ENCODE measurements at places on chromosomes 1 and 21.

- DNase-seq: no peak
Measured at GRCh38 chr1:172609528-172609927, 49.4 kb upstream of the FASLG start.

- DNase-seq: no peak
Measured at GRCh38 chr1:221411283-221411682, 330.6 kb downstream of the DUSP10 start.

- DNase-seq: no peak
Measured at GRCh38 chr1:36773827-36774541, 260.3 kb downstream of the GRIK3 start.

DNA sequence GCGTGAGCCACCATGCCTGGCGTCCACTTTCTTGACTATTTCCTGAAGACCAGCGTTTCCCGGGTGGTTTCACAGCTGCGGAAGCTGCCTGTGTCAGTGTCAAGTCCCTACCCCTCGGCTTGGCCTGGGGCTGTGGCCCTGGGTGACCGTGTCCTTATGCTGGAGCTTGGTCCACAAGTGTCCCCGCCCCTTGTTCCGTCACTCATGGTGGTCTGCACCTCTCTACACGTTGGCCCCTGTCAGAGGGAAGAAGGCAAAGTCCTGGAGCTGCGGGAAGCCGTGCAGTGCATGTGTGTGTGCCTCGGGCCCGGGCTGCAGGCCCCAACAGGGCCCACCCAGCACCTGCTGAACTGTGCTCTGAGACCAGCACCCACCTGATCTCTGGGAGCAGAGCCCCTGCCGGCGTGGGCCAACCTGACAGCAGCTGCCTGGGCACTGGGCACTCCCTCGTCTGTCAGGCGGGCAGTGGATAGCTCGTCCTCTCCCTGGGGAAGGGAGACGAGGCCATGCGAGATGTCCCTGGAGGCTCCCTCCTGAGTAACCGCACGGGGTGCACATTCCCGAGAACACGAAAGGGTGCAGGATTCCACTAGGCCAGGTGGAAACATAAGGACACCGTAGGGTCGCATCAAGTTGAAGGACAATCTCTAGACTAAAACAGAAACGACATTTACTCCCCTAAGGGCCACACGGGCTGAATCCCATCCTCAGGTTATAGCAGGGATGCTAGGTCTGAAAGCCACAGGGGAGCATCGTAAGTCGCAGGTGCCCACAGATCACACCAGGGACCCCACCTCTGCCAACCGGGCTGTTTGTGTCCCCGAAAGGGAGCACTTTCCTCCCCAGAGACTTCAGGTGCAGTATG lies 2.4 kb upstream of the C1orf159 start:
- DNase-seq: no peak

DNA sequence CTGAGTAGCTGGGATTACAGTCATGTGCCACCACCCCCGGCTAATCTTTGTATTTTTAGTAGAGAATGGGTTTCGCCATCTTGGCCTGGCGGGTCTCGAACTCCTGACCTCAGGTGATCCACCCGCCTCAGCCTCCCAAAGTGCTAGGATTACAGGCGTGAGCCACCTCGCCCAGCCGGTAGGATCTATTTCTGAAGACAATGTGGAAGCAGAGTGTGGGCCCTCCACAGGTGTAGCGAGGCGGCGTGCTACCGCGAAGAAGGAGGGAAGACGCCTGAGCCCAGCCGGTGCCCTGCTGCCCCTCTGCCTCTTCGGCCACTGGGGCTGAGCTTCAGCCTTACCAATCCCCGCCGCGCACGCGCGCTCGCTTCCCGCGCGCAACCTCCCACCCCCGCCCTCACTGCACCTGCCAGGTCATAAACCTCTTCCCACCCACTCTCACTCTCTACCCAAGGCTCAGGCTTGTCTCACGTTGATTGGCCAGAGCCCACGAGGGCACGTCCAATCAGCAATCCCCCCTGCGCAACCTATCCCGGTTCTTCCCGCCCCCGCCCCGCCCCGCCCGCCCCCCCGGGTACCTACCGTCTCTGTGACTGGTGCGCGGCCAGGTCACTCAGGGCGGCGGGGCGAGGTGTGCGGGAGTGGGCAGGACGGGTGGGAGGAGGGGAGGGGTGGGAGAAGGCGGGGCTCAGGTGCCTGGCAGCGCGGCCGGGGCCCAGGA lies 409 bp upstream of the HOOK1 start:
- peak; percentile 92 for DNase-seq

- peak; percentile 76 for DNase-seq
Measured at GRCh38 chr1:206479183-206480125, 9.2 kb downstream of the IKBKE start.

DNA sequence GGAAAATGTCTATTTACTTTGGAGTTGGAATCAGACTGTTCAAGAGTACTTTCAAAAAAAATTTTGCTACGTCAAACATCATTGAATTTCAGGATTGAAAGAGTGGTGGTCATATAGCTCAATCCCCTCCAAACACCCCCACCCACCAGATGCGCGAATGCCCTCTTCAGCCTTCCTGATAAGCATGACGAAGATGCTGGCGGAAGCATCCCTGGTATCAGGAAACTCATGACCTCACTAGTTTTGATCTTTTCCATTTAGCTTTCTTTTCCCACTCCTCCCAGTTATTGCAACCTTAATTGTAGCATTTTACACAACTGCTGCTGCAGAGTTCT lies 104.4 kb downstream of the LEPR start:
- no peak for DNase-seq

- DNase-seq: no peak
Measured at GRCh38 chr21:33781121-33781520, 134.5 kb downstream of the ATP5PO start.

DNA sequence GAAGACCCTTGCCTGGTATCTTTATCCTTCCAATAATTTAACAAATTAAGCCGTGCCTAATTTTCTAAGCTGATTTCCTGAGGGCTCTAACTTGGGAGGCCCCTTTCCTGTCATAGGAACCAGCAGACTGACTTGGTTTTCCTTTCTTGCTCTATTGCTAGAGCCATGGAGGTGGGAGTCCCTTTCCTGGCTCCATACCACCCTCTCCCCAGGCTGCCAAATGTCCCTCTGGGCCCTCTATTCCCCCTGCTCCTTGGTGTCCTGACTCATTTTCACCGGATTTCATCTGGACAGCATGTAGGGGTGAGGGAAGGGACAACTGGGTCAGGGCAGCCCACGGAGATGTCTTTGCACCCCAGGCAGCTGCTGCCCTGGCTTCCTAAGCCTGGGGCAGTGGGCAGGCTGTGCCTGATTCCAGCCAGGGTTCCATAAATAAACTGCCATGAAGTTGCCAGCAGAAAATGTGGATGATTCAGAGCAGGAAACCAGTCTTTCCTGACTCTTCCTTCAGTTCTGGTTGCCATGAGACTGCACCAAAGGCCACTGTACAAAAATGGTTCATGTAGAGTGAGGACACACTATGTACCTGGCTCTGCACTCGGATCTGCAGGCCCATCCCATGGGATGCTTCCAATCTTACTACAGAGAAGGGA lies 38.0 kb upstream of the SERBP1 start:
- no peak for DNase-seq

DNA sequence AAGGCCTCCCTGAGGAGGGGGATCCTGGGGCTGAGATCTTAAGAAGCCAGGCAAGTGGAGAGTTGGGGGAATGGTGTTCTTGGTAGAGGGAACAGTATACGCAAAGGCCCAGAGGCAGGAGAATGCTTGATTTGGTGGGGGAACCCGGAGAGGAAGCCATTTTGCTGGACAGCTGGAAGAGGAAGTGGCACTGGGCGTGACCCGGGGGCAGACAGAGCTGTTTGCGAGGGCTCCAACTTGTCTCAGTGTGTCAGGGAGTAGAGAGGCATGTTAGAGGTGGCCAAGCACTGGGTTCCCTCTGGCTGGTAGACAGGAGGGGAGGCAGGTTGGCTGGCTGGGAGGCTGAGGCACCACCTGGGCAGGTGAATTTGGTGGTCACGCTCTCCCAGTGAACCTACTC lies 96.3 kb upstream of the ACTL8 start:
- no peak for DNase-seq

DNA sequence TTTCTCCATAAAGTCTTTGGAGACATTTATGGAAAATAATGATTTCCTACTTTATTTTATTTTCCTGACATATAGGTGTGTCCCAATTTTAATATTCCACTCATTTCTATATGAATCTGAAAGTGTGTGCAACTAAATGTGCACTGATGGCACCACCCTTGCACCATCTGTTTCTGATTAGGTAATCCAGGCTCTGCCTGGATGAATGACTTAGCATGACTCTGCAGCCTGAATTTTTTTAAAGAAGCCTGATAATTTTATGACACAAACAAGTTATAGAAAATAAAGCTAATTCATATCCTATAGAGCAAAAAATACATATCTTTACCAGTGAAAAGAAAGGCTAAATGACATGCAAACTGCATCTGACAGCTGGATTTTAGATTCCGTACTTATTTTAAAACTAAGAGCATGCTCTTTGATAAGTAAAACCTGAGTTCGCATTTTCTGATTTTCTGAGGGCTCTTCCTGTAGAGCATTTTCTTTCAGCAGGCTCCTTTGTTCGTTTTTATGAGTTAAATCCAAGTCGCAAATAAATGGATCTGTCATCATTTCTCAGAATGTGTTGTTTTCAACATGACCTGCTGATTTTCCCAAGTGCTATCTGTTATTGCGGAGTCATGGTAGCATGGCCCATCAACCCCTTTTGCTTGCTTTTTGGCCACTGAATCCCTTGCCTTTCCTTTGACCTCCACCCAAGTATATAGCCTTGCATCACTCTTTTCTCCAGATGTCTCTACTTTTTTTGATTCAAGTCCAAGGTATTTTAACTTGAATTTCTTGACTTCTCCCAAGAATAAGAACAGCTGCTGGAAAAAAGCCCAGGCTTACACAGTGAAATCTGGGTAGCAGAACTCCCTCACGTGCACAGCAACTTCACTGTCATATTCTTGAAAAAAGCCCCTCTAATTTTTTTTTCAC lies 52.8 kb upstream of the LYPLAL1 start:
- no peak for DNase-seq

DNA sequence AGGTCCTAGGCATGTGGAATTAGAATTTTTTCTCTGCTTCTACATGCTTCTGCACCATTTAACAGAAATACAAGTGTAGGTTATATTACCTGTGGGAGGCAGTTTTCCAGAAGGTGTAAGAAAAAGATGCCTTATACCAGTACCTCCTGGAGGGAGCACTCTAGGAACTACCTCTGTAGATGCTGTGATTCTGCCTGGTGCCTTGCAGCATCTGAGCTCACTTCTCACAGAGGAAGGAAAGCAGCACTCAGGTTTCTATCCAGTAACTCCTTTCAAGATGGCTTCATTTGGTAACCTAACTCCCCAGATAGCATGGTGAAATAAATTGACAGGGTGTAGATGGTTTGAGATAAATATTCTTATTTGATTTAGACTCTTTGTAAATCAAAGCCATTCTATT lies 50.3 kb downstream of the GIPC2 start:
- DNase-seq: no peak

DNA sequence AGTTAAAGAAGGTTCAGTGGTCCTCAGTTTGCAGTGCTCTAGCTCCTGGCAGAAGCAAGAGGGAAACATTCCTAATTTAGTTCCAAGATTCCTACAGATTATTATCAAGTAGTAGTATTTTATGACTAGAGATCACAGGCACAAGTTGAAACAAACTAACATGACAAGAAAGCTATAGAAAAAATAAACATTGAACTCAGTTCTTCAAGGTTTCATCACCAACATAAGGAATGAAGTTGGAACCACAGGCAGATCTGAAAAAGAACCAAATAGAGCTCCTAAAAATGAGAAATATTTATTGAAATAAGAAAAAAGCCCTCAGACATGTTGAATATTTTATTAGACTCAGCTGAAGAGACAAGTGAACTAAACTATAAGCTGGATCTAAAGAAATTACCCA lies 40.6 kb downstream of the PDC start:
- DNase-seq: no peak

DNA sequence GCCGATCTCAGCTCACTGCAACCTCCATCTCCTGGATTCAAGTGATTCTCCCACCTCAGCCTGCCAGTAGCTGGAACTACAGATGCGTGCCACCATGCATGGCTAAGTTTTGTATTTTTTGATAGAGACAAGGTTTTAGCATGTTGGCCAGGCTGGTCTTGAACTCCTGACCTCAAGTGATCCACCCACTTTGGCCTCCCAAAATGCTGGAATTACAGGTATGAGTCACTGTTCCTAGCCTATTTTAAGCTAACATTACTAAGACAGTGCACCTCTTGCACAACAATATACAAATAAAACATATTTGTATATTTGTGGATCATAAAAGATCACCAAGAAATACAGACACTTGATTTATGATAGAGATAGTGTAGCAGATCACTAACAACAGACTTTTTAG lies 139.1 kb downstream of the DUSP10 start:
- no peak for DNase-seq

DNA sequence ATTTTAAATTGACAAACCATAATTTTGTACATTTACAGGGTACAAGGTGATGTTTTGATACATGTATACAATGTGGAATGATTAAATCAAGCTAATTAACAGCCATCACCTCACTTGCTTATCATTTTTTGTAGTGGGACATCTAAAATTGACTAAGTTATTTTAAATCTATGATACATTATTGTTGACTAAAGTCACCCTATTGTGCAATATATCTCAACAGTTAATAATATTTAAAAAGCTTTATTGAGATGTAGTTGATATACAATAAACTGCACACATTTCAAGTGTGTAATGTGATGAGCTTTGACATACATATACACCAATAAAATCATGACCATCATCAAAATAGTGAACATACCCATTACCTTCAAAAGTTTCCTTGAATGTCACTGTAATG lies 242.5 kb upstream of the PLXNA2 start:
- no peak for DNase-seq
